ENCODE measurements at places on chromosomes 7 and 10.

DNA sequence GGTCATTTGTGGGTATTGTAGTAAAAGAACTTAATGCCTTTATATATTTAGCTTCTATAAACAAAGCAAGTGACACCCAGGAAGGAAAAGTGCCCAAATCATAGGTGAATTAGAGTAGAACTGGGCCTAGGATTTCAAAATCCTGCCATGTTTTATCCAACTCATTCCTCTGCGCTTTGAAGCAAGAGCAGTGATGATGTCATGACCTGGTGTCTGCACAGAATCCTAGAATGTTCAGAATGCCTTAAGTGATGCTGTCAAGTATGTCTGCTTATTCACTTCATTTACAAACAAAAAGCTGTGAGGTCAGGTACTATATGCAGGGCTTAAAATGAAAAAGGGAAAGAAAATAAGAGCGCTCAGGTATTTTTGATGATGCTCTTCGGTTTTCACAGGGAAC, 737.2 kb upstream of the ANKRD30A start:
- DNase-seq: no peak

- no peak for DNase-seq
Observed at GRCh38 chr7:37657816-37658215, 25.8 kb upstream of the GPR141 start.

- no peak for DNase-seq
Observed at GRCh38 chr10:30510932-30511700, 77.1 kb downstream of the MAP3K8 start.

- DNase-seq: peak; percentile 73
Observed at GRCh38 chr10:30573721-30574431, 55.7 kb downstream of the LYZL2 start.

GRCh38 chr7:144133307-144133706, 10.3 kb downstream of the OR2A14 start:
- DNase-seq: no peak

Measured in suppressor macrophage (primary cell).